Breast epithelium (tissue), 4 donors: ENCODE measurements at places on chromosomes 7 and 10.

DNA sequence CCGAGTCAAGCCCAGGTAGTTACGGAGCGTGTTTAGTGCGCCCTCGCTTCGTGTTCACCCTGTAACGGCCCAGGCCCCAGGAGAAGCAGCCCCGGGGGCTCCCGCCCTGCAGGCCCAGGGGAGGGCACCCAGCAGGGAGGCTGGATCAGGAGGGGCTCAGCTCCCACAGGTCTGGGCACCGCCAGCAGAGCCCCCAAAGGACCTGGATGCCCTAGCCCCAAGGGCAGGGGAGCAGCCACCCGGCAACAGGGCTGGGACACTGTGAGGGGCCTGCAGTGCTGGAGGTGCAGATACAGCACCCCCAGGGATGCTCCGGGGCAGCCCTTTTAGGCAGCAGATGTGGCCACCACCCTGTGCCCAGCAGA is 35.2 kb downstream of the PWWP2B start:
- DNase-seq, result no peak

- DNase-seq, result no peak
These were observed 28.6 kb upstream of the COL13A1 start for GRCh38 chr10:69772933-69773704.

- no peak for DNase-seq
These were observed 103.4 kb downstream of the EGFR start for GRCh38 chr7:55122263-55122662.

DNA sequence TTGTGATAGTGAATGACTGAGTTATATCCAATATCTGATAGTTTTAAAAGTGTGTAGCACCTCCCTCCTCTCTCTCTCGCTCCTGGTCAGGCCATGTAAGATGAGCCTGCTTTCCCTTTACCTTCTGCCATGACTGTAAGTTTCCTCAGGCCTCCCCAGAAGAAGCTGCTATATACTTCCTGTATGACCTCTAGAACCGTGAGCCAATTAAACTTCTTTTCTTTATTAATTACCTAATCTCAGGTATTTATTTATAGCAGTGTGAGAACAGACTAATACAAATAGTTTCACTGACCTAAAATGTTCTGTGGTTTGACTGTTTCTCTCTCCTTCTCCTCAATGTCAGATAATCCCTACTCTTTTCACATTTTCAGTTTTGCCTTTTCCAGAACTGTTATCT is 321.3 kb upstream of the MBL2 start:
- no peak for DNase-seq

DNA sequence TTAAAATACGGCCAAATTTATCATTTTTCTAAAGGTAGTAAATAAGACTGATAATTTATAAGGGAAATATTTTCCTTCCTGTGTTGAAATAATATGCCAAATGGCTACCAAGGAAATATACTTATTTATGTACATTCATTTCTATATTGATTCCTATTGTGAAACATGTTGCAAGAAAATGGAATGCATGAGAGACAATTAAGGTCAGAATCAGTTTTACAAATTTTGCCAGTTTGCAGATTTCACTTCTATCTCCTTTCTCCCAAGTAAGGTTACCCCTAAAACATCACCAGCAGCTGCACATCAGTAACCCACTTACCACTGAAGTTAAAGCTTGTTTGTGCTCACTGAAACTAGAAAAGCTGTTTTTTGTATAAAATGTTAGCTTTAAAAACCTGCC is 19.2 kb upstream of the REEP3 start:
- no peak for DNase-seq

GRCh38 chr10:48833674-48834073 is 106.0 kb downstream of the LRRC18 start:
- no peak for DNase-seq

DNA sequence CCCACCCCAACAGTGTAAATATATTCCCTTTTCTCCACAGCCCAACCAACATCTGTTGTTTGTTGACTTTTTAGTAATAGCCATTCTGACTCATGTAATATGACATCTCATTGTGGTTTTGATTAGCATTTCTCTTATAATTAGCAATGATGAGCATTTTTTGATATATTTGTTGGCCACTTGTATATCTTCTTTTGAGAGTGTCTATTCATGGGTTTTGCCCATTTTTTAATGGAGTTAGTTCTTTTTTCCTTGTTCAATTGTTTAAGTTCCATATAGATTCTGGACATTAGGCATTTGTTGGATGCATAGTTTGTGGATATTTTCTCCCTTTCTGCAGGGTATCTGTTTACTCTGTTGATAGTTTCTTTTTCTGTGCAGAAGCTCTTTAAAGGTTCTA is 340.1 kb downstream of the NXPH1 start:
- no peak for DNase-seq

DNA sequence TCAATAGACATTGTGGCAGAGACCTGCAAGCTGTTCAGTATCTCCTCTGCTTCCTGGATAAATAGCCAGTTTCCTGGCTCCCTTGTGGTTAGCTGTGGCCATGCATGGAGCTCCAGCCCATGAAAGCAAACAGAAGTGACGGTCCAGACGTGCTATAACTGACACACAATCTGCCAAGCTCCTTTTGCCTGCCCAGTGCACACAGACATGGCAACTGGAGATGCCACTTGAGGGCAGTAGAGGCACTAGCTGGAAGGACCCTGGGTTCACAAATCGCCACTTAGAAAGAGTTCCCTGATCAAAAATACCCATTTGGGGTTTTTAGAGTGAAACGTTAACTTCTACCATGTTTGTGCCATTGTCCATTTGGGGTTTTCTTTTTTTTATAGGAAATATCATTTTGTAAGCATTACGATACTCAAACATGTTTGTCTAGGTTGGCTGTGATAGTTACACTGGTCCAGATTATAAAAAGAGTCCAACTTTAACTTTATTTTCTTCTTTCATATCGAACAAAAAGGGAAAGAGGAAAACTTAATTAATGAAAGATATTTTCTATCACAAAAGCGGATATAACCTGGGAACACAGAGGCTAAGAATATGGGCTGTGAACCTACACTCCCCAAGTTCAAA is 31.3 kb downstream of the KIN start:
- no peak for DNase-seq

GRCh38 chr7:84191261-84191660 is 3.3 kb downstream of the SEMA3A start:
- no peak for DNase-seq
